ENCODE measurements at places on chromosomes 3 and 15. TPM values are rescaled to one million over a fixed set of nuclear protein-coding genes. Genes with fewer than 3 reads are reported as not detected.

GOLGA8T gene
- polyA plus RNA-seq, result 0.13 TPM

BTD gene
- polyA plus RNA-seq, result 21.4 TPM

DNAJA4 gene
- 18.5 TPM for polyA plus RNA-seq

ATP1B3 gene
- polyA plus RNA-seq, result 75.8 TPM

EPM2AIP1 gene
- polyA plus RNA-seq, result 8.2 TPM

ANKUB1 gene
- not detected for polyA plus RNA-seq

ADAMTSL3 gene
- polyA plus RNA-seq, result 14.4 TPM

Measured in urinary bladder (tissue), 4 donors.